Thymus (tissue), 14 donors: ENCODE measurements at places on chromosomes 13 and 19.

DNA sequence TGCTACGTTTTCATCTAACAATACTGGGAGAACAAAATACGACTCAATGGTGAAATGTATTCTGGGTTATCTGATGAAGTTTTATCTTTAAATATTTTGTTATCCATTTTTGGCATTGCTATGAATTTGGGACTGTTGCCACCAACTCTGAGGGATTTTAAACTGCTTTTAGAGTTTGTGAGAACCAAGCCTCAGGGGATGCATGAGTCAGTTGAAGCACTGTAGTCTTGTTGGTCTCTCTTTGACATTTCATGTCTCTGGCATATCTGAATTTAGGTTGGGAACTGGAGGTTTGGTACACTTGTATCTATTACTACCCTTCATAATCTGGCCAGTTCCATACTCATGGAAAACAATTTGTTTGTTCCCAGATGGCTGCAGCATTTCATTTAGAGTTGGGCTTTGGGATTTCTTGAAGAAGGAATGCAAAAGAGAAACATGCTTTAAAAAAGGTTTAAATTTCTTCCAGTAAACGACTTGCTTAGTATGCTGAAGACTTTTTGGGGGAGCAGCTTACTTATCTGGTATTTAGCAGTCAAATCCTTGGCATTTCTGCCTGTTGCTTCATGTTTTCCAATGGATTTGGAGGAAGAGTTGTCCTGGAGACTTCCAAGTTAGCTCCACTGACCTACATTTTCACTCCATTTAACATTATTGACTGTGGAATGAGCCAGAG, 28.9 kb downstream of the ARHGEF7 start:
- DNase-seq, result no peak

- no peak for DNase-seq
These were observed 7.5 kb upstream of the ZNF440 start for GRCh38 chr19:11806354-11807098.

- DNase-seq, result no peak
These were observed 40.8 kb downstream of the UNC13A start for GRCh38 chr19:17647071-17648020.

GRCh38 chr19:11685676-11686650, 52.8 kb downstream of the ZNF823 start:
- DNase-seq, result no peak

DNA sequence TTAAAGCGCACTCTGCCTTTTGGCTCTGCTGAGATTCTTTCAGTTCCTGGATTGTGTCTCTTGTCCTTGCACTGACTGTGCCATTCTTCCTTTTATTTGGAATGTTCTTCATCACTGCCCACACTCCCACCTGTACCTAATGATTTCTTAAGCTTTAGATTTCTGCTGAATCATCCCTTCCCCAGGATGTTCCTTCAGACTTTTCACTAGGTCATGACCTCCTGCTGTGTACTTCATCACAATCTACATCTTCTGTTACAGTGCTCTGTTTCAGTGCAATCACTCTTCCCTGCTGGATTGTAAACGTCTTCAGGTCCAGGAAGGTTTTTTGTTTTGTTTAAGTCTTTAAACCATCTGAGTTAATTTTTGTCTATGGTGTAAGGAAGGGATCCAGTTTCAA, 281.0 kb downstream of the ATP8A2 start:
- no peak for DNase-seq

DNA sequence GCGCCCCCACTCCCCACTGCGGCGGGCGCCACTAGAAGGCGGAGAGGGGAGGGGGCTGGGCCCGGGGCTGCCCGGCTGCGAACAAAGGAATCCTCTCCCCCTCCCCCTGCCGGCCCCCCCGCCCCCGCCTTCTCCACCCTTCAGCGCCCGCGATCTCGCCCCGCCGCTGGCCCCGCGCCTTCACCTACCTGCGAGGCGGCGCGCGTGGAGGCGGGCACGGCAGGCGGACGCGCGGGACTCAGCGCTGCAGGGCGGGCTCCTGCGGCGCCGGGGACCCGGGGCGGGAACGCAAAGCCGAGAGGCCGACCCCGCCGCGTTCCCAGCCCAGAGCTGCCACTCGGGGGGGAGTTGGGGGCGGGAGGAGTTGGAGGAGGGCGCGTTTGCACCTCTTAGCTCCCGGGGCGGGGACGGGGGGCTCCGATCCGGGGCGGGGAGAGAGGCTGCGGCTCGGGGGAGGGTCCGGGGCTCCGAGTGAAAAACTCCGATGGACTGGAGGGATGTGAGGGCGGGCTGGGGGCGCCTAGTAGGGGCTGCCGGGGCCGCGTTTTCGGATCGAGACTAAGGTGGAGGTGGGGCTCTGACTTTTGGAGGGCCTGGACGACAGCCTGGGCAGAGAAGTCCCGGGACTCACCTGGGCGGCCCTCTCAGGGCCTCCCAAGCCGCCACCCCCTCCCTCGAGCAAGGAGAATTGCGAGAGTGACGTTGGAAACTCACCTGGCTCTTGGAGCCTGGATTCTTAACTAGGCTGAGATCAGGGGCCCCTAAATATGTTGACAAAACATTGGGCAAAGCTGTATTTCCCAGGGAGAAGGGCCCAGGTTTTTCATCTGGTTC, at the start of gene FBN3:
FBN3 (minus strand) TSS at position 332 of the 834 bp plus-strand sequence. CDS start 2,112 bp downstream, outside the sequence.
- DNase-seq, result no peak

- DNase-seq, result no peak
These were observed 115.5 kb downstream of the LACC1 start for GRCh38 chr13:43994999-43995859.

DNA sequence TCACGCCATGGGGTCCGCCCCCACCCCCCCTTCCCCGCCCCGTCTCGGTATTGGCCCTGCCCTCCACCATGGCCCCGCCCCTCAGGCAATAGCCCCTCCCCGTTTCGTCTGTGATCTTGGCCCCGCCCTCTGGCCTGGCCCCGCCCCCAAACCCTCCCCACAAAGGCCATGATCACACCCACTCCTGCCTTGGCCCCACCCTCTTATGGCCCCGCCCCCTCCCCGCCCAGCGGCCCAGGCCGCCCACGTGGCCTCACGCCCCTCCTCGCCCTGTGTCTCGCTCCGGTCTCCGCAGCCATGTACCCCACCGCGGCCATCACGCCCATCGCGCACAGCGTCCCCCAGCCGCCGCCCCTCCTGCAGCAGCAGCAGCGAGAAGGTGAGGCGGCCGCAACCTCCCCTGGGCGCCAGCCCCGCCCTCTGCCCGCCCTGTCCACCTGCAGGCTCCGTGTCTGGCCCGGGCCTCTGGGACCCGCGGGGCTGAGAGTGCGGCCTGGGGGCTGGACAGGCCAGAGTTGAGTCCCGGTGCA, 61.3 kb downstream of the CELF5 start:
- no peak for DNase-seq

DNA sequence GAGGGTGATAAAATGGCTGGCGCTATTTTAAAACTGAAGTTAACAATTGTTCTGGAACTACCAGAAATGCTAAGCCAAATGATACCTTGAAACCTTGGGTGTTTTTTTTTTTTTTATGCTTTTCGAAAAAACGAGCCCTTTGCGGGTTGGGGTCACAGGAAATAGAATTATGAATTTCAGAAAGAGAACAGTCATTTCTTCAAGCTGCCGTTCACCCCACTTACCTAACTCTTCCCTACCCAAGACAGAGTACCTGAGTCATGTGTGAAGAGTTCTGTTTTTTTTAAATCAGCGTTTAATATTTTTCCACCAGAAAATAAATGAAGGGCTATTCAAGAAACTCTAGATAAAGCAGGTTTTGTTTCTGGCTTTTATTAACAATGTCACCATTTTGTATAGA, 35.3 kb downstream of the KLF2 start:
- no peak for DNase-seq

GRCh38 chr19:17172624-17173345, 42.4 kb upstream of the USE1 start:
- no peak for DNase-seq

- no peak for DNase-seq
These were observed 370.4 kb downstream of the PCDH20 start for GRCh38 chr13:61045251-61045650.

DNA sequence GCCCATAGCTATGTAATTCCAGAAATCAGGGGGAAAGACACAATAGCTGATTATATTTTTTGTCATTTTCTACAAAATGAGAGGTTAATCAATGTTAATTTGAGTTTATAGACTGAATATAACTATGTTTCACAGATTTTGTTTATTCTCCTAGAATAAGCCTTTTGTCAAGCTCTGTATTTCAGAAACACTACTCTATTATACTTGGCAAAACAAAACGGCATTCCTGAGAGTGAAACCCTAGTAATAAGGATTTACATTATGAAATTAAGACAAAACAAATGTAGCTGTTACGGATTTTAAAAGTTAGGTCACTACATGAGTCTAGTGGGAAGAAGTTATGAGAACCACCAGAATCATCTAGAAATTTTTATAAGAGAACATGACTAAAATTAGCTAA, 334.2 kb downstream of the KLF12 start:
- DNase-seq, result no peak

DNA sequence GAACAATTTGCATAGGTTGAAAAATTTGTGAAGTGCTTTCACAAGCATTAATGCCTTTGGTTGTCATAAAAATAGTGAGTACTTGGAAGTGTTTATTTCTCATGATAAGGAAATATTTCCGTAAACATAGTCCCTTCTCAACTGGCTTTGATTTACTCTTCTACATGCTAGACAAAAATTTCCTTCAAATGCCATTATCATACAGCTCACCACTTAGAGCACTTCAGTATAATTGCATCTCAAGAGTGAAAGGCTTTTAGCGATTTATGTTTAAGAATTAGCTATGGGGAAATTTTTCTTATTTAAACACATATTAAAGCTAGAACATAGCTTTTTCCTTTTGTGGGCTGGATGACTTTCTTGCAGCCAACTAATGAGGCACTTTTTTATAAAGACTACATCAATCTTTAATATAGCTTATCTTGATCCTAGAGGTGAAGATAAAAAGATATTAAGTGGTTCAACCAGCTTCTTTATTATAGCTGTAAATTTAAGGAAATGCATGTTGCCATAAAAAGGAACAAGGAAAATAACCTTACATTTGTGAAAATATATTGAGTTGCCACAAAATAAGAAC, 656.8 kb downstream of the SLITRK6 start:
- DNase-seq, result no peak

DNA sequence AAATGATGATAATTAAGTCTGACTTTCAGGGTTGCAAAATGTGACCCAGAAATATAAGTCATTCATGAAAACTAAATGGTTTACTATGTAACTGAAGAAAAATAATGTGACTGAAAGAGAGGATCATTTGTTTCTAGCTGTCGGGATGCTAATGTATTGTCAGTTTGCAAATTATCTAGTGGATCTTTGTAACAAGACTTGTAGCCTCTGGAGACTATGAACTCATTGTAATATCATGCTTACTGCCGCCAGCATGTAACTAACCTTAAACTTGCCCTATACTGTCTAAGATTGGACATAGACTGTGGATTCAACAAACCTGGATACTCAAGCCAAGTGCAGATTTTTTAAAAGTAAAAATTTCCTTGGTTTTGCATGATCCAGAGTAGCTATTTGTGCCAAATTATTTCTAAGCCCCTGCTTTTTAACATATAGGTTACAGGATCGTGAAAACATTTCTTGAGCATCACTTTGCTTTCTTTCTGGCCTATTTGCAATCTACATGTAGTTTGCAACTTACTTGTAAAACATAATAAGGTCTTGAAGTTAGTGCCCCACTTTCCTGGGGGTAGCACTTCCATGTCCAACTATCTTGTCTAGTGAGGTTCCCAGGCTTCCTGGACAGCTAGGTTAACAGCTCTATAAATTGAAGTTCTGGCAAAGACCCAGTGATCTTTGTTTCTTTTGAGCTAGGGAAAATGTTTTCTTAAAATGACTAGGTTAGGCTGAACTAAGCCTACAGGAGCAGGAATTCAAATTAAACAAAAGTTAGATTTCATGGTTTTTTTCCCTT, 3.3 kb upstream of the POSTN start:
- DNase-seq, result no peak

DNA sequence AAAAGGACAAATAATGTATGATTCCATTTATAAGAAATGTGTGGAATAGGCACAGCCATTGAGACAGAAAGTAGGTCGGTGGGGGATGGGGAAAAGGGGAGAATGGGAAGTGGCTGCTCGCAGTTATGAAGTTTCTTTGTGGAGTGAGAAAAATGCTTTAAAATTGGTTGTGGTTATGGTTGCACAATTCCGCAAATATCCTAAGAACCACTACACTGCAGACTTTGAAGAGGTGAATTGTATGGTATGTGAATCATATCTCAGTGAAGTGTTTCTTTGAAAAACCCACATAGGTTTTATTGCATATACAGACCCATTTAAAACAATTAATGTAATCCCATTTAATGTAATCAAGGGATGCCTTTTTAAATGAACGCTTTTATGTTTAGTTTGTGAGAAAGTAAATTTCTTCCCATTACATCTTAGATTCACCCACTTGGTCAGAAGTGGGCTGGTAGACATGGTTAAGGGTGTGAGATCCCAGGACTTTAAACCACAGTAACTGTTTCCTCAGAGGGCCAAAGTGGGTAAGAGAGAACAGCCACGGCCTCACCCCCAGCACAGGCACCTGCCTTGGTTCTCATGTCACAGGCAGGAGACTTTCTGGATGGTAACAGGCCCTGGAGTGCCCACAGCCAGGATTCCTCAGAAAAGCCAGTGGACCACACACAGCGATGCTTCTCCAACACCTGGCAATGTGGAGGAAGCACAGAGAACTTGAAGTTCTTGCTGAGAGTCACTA, 119.3 kb upstream of the GJB6 start:
- DNase-seq, result no peak

DNA sequence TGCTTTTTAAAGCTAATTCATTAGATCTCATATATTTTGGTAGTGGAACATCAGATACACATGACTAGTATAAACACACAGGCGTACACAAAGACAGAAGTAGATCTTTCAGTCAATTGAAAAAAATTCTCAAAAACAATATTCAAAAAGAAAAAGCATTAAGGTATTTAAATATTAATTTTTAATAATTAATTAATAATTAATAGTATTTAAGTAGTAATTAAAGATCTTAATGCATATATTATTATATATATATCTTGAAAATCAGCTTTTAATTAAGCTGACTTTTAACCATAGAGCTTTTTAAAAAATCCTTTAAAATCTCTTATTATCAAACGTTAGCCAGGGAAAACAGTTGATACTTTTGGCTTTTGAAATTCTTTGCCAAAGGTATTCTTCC, 489.4 kb upstream of the PCDH20 start:
- DNase-seq, result no peak

- DNase-seq, result no peak
These were observed 4.7 kb upstream of the UQCRFS1 start for GRCh38 chr19:29217616-29218015.

GRCh38 chr19:16222806-16223205, 25.1 kb downstream of the AP1M1 start:
- no peak for DNase-seq

GRCh38 chr19:35929876-35930275, 6.3 kb upstream of the LRFN3 start:
- no peak for DNase-seq
